ENCODE measurements at places on chromosomes 12 and 14.
A peak's percentile ranks its signal among the peaks of the same experiment; 100 is the strongest.

- no peak for DNase-seq
These were observed 34.9 kb downstream of the GNS start for GRCh38 chr12:64724201-64724745.

GRCh38 chr12:92929983-92930382, 888 bp upstream of the EEA1 start:
- no peak for DNase-seq

GRCh38 chr12:123363740-123364531, 711 bp downstream of the SBNO1 start:
- DNase-seq = peak; percentile 18

GRCh38 chr12:78359520-78359919, 505.1 kb upstream of the SYT1 start:
- no peak for DNase-seq

DNA sequence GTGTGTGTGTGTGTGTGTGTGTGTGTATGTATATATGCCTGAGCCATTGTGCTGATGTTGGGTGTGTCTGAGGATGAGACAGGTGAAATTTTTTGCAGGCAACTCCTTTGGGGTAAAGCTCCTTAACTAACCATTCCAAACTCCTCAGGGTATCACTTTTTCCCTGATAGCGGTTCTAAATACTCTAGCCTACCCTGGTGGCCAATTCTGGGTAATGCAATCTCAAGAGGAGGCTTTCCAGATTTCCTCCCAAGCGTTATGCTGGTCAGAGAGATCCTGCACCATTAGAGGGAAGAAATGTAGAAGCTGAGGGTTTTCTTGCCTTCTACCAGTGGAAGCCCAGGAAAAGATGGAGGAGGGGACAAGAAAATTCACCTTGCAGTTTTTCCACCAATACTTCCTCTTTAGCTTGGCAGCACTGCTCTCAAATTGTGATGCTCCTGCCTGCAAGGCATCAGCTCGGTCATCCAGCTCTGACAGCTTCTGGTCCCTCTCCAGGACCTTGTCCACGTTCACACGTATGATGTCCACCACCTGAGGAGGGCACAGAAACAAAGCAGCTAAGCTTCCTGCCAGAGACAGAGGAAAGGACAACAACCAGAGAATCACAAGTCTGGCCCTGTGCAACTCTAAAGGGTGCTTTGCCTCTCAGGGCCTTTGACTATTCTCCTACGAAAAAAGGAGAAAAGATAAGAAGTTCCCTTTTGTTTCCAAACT, 4.9 kb downstream of the VAMP1 start:
- DNase-seq = no peak

DNA sequence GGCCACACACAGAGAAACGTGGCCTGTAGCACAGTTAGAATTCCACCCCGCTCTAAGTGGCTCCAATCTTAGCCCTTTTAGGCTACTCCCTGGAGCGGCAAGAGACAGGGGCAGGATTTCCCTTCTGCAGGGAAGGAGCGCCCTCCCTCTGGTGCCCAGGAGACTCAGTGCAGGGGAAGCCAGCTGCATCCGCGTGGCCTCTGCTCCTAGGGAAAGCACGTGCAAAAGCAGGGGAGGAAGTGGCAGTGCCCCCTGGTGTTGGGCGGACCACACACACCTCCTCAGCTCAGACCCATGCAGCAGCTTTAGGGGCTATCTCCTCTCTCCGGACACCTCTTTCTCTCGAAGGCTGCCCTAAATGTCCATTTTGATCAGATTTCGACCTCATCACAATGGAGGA, 50.0 kb downstream of the SPRING1 start:
- DNase-seq = no peak

DNA sequence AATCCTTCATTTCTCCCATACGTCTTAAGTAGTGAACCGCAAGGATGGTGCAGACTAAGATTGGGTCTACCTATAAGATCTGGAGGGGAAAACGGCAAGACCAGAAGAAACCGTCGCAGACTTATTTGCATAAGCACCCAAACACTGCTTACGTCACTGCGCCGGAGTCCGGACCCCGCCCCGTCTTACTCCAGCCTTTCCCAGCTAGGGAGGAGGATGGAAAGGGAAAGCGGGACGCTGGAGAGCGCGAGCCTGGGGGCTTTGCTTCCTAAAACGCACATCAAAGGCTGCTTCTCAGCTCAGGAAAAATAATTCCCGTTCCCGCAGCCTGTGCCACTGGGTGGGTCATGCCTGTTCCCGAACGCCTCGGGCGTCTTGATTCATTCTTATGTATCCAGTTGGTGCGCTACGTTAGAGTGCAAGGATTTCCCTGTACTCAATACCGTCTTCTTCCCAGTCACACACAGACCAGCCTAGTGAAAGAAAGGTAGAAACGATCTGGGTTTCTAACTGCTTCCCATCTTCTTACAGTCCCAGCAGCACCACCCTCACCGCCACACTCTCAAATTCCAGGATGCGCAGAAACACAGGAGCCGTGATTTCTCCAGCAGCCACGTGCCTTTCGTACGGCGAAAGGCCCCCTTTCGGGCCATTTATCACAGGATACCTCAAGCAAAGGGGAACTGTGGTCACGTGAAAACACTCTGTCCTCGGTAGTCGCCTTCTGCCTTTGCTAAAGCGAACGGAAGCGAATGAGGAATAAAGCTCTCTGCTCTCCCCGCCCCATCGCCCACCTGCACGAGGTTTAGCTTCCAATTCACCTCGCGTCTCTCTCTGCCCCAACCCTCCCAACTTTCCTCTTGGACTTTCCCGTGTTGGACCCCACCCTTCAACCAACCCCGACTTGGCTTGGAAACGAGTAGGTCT, 1.1 kb downstream of the SLC6A15 start:
- no peak for DNase-seq

- DNase-seq = no peak
These were observed 34.7 kb downstream of the TBX5 start for GRCh38 chr12:114371250-114371649.

GRCh38 chr14:89231426-89232113, 185.5 kb downstream of the FOXN3 start:
- no peak for DNase-seq

DNA sequence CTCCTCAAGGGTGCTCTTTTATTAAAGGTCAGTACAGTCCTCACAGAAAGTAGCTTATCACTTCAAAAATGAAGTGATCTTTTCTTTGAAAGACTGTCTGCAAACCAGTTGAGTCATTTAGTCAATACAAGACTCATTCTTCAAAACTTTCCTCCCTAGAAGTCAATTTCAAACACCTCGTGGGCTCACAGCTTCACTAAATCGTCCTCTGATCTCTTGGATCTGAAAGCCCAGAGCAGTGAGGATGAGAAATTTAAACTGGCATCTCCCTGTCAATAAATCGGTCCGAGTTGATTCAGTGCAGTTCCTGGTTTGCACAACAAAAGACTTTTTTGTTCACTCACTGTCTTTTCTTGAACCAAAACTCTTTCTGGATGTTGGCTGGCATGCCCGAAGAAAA, 44.5 kb downstream of the NUAK1 start:
- no peak for DNase-seq

DNA sequence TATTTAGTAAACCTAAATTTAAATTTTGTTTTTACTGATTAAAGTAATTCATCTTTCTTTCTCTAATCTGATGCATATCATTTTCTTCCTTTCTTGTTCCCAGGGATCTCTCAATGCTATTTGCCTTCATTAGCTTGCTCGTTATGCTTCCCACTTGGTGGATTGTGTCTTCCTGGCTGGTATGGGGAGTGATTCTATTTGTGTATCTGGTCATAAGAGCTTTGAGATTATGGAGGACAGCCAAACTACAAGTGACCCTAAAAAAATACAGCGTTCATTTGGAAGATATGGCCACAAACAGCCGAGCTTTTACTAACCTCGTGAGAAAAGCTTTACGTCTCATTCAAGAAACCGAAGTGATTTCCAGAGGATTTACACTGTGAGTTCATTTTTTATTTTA, 48.6 kb downstream of the VEZT start:
- no peak for DNase-seq

DNA sequence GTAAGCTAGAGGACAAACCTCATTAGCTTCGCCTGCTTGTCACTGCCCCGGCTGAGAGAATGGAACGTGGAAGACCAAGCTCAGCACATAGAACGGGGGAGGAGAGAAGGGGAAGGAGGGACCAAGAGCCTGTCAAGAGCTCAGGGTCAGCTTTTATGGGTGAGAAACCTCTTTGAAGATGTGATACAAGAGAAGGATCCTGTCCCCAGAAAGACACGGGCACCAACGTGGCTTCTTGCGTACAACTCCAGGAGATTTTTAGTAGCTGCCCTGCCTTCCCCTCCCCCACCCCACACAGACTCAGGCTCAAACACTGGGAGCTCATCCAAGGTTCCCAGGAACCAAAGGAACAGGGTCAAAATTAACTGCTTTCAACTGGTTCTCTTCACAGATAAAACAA, 34.7 kb downstream of the APPL2 start:
- no peak for DNase-seq

- no peak for DNase-seq
These were observed 114.7 kb upstream of the C14orf180 start for GRCh38 chr14:104464907-104465306.

GRCh38 chr12:61384511-61384910, 875.7 kb upstream of the USP15 start:
- DNase-seq = no peak

All from activated T-helper 1 cell treated with anti-CD3 and anti-CD28 coated beads, Interleukin-12 subunit alpha, Interleukin-12 subunit beta, Interleukin-2, Interleukin-4 antibody, amounts not matched to agents 30 ng/mL and 10 ng/mL and 1 ng/mL, durations not matched to agents 14 hours and 24 hours and 36 hours (primary cell).